Psoas muscle (tissue), 8 donors: ENCODE measurements at places on chromosomes 11 and 22. TPM values are rescaled to one million over a fixed set of nuclear protein-coding genes. Genes with fewer than 3 reads are reported as not detected.
A peak's percentile ranks its signal among the peaks of the same experiment; 100 is the strongest.

- DNase-seq, result no peak
Observed at GRCh38 chr11:126817096-126817495, 183.5 kb downstream of the KIRREL3 start.

- no peak for DNase-seq
Observed at GRCh38 chr11:121554552-121554951, 101.8 kb upstream of the SORL1-AS1 start.

GRCh38 chr22:43002202-43002586, 12.8 kb downstream of the PACSIN2 start:
- no peak for DNase-seq

DNA sequence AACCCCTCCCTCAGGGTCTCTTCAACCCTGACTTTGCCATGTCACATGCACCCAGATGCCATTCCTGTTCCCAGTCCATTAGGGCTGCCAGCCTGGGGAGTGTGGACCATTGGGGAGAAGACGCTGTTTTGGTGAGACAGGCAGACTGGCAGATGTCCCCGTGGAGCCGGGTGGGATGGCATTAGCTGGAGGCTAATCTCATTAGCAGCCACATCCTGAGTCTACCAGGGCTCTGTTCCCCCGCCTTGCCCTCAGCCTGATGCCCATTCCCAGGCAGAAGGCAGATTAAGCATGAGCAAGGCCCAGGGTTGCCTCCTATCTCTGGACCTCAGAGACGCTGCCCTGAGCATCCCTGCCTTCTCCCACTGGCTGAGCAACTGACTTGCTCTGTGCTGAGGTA, 46.4 kb upstream of the ALX4 start:
- no peak for DNase-seq

DNA sequence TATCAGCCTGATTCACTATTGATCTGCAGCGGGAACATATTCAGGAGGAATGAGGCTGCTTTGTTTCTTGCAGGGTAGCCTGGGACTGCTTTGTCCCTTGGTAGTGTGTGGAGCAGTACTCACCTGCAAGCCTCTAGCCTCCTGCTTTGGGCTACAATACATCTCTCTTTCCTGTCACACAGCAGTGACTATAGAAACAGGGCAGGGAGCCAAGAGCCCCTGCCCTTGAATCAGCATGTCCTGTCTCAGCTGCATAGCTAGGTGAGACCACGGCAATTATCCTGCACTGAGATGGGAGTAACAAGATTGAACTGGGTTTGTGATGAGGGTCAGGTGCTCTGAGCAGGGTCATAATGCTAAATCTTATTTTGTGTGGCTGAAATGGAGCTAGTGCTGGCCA, 191.9 kb downstream of the NELL1 start:
- DNase-seq, result no peak

DNA sequence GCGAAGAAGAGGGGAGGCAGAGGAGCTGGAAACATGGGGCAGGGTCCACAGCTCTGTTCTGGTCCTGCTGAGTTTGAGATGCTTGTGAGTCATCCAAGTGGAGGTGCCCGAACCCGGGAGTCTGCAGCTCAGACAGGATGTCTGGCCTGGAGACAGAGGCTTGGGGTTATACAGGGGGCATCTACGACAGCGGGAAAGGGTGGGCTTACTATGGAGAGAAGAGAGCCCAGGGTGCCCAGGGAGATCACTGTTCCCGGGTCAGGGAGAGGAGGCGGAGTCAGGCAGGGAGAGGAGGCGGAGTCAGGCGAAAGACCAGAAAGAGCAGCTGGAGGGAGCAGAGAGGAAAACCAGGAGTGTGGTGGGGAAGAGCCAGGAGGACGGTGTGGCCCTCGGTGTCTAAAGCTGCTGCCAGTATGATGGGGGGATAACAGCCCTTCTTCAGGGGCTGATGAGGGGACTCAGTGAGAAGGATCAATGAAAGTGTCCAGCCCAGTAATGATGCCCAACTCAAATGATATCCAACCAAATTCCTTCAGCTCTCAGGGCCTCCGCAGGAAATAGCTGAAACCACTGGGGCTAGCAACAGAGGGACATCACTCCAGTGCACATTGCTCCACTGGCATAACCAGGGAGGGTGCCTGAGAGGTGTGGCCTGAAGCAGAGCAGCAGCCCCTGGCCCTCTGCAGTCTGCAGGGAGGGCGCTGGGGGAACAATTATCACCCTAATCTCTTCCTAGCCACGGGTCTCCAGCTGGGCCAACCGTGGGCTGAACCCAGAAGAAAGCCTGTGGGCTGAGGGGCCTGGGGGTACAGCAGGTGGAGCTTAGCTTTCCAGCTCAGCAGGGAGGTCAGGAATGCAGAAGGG, 2.6 kb upstream of the LTBP3 start:
- DNase-seq, result peak; percentile 77

DNA sequence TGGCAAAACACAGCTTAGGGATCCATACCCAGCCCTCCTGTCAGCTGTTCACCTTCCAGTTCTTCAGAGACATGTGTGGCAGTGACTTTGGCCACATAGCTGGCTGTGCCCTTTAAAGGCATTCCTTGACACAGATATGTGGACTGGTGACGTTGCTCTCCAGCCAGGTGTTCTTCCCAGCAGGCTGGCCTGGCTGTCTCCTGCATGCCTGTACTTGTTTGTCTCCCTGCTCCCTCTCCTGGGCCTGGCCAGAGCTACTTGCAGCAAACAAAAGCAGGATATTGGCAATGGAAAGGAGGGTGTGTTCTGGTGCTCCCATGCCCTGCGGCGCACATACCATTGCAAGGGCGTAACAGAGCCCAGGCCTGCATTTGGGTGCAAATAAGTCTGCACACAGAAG, 38.3 kb downstream of the PIK3IP1 start:
- DNase-seq, result no peak

DNA sequence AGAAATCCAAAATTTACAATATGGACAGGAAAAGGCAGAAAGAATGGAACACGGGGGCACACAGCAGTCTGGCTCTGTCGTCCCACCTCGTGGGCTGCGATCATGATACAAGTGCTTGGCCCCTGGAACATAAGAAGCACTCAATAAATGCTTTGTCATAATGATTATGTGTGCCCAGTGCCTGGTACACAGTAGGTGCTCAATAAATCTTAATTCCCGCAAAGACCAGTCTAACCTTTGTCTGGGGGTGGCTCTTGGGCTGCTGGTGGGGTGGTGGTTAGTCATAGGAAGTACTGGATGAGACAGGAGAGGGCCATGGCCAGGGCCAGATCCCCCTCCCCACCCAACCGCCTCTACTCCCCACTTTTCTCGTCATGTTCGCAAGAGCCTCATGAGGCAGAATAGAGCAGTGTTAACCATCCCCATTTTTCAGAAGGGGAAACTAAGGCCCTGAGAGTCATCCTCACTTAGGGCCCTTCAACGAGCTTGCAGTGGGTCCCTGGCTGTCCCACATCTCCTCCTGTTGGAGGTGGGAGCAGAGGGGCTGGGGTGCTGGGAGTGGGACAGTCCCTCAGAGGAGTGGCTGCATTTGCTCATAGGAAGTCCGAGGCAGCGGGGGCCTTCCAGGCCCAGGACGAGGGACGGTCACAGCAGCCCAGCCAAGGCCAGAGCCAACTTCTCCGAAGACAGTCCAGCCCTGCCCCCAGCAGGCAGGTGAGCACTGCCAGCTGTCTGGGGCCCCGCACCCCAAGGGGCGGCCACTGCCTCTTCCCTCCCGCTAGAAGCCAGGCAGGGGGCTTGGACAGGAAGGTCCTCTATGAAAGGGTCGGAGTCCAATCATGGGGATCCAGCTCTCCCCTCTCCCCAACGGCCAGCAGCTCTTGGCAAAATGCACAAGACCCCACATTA, 36.1 kb downstream of the TRIOBP start:
- DNase-seq, result no peak

GRCh38 chr22:29061773-29062172, at the start of gene C22orf31:
C22orf31 (minus strand) TSS chr22:29061831; CDS start chr22:29061792, 39 bp downstream.
- no peak for DNase-seq

GRCh38 chr11:132131047-132131446, 760.6 kb downstream of the NTM start:
- no peak for DNase-seq

DNA sequence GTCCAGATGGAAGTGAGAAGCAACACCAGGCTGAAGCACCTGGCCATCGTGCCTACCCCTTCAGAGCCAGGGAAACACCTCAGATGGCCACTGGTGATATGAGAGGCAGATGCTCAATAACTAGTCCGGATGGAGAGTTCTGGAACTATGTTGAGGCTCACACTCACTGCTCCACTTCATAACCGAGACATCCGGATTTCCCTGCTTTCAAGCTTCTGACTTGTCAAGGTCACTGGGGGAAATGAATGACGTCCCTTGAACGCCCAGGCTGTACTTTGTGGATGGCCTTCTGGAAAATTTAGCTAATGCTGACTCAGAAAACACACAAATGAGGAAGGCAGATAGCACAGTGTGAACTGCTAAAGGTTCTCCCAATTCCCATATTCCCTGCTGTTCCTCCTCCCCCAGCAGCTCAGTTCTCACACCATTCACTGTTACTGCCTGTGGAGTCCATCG, at the start of gene LYVE1:
LYVE1 (minus strand) TSS at position 180 of the 456 bp plus-strand sequence; CDS start at position 47, 133 bp downstream.
- DNase-seq, result no peak

- DNase-seq, result no peak
Observed at GRCh38 chr11:77046060-77046501, 11.9 kb downstream of the B3GNT6 start.

- no peak for DNase-seq
Observed at GRCh38 chr22:44968736-44969135, 41.1 kb downstream of the PHF21B start.

DNA sequence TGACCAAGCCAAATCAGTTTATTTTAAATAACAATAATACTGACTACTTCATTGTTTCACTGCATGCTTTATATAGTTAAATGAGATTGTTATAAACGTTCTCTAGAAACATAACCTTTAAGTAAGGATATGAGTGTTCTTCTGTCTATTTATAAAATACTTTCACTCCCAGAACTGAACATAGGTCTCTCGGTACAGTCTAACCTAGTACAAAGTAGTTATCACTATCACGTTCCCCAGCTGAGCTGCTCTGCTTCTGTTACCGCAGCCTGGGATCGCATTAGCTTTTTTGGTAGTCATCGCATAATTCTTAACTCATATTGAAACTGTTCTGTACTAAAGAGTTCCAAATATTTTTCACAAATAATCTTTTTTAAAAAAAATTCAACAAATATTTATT, 143.6 kb downstream of the WNT11 start:
- DNase-seq, result no peak

DNA sequence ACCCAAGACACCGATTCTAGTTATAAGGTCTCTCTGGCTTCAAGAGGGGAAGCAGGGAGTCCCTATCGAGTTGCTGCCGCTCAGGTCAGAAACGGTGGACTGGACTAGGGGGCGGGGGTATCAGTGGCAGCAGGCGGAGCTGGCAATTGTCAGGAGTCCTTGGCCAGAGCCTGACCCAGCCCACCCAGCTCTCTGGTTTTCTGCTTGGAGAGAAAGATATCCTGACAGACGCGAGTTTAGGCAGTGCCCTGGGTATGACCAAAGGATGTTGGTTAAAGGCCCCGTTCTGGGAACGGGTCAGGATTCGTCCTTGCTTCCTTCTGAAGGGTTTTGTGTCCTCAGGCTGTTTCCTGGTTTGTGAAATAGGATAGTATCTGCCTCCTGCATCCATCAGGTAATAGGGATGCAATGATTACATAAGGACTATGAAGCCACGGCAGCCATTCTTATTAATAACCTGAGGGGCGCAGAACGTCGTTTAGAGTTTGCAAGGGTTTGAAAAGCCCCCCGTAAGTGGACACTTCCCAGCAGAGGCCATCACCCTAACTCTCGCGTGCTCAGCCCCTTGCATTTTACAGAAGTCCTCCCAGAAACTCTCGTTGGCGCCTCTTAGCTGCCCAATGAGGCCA, 700 bp upstream of the DEPDC5 start:
- DNase-seq, result peak; percentile 39

DNA sequence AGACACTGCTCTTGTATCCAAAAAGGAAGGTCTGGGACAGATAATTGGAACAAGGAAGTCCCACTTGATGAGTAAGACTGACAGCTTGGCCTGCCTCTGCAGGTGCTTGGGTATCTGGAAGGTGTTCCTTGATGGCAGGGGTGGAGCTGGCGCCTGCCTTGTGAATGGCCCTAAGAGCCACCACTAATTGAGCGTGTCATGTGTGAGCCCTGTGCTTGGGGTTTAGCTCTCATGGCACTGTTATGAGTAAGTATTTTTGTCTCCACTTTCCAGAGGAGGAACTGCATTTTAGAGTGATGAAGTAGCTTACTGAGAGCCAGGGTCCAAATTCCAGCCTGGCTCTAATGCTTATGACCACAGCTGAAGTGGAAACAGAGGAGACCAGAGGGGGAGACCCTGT, 71.2 kb upstream of the NECTIN1 start:
- DNase-seq, result no peak

GRCh38 chr22:44473166-44473565, 24.9 kb downstream of the RTL6 start:
- no peak for DNase-seq

- no peak for DNase-seq
Observed at GRCh38 chr22:49321477-49322055, 506.1 kb downstream of the BRD1 start.

DNA sequence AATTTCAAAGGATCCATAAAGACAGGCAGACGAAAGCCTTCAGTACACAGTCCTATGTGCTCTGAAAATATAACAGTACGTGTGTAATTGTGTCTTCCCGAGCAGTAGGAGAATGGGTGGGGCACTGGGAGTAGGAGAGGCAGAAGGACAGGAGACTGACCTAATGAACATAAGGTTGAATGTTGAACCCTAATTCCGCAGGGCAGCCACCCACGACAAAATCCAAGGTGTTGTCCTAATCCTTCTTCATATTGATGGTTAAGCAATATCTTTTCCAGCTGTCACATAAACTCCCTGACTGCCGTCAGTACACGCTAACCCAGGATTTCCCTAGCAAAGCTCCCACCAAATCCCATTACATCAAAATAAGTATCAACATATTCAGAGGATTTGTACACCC, 34.5 kb downstream of the SPATA19 start:
- no peak for DNase-seq

- no peak for DNase-seq
Observed at GRCh38 chr22:32562401-32562800, 87.8 kb downstream of the FBXO7 start.

GRCh38 chr11:67262731-67263675, 3.3 kb upstream of the GRK2 start:
- peak; percentile 81 for DNase-seq

GRCh38 chr22:23564276-23564675, 15.8 kb downstream of the IGLL1 start:
- DNase-seq, result peak; percentile 35

GRCh38 chr11:93842461-93842860, 8.0 kb downstream of the VSTM5 start:
- no peak for DNase-seq

DNA sequence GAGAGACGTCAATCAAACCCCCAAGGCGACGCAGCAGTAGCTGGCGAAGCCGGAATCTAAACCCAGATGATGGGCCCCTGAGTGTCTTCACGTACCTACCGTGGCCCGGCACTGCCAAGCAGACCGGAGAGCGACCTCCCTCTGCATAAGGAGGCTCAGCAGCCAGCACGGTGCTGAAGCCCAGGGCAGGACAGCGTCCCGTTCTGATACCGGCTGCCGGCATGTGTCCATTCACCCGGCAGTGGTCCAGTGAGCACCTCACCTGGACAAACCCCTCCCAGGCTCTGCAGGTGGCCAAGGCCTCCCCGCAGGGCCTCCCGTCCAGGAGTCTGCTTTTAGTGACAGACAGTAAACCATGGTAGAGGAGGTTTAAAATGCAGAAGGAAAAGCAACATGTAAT, 142.0 kb downstream of the BRD1 start:
- DNase-seq, result no peak

GRCh38 chr11:47325271-47326041, 27.0 kb downstream of the MYBPC3 start:
- no peak for DNase-seq

Gene GLYAT
- total RNA-seq, result not detected

Gene DCHS1
- total RNA-seq, result 3.2 TPM

Gene HMOX1
- 23.7 TPM for total RNA-seq

Gene OR52I2
- total RNA-seq, result not detected

Gene RNF214
- 35.2 TPM for total RNA-seq

Gene NXPE2
- total RNA-seq, result not detected

Gene HIRA
- total RNA-seq, result 32.7 TPM

Gene UNC93B1
- total RNA-seq, result 5.0 TPM
